ENCODE measurements at places on chromosomes 2 and 18. TPM values are rescaled to one million over a fixed set of nuclear protein-coding genes. Genes with fewer than 3 reads are reported as not detected.

DNA sequence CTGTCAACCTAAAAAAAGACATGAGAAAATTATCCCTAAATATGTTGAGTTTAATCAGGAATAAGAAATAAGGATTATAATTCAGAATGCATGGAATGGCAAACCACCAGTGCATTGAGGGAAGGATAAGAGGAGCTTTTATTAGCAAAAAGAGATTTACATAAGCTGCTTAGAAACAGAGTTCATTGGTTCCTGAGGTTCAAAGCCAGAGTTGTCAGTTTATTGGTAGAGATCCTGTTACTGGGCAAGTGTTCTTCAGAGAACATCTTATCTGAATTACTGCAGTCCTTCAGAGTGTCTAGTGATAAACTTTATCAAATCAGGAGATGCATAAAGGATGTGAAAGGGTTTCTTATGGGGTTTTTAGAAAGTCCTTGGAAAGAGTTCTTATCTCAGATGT is 76.0 kb upstream of the MEX3C start:
- no peak for DNase-seq

GRCh38 chr2:163343316-163343715 is 392.5 kb downstream of the FIGN start:
- DNase-seq, result no peak

DNA sequence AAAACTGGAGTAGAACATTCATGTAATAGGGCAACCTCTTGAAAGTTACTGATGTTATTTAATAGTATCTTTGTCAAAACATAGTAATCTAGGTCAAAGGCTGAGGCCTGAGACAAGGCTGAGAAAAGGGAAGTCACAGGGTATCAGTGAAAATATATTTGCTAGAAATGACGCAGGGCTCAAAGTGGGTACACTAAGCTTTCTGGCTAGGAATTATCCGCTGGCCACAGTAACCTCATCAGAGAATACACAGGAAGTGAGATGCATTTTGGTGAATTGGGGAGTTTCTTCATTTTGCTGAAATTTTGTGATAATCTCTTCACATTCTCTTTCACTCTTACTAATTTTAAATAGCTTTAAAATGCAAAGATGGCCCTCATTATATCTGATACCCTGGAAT is 206.8 kb downstream of the OTX1 start:
- no peak for DNase-seq

GRCh38 chr2:149004836-149005235 is 33.7 kb upstream of the LYPD6B start:
- no peak for DNase-seq

DNA sequence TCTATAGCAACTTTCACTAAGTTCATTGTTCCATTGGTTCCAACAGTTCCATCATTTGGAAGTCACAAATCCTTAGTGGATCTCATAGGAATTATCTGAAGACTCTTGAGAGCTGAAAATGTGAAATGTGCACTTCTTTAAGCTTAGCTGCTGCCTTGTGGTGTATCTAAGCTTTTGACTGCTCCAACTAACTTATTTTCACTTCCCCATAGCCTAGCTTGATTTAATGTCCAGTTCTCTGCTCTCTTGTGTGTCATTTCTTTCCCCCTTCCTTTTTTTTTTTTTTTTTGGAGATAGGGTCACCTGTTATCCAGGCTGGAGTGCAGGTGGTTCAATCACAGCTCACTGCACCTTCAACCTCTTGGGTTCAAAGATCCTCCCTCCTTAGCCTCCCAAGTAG is 34.9 kb upstream of the CD302 start:
- no peak for DNase-seq

DNA sequence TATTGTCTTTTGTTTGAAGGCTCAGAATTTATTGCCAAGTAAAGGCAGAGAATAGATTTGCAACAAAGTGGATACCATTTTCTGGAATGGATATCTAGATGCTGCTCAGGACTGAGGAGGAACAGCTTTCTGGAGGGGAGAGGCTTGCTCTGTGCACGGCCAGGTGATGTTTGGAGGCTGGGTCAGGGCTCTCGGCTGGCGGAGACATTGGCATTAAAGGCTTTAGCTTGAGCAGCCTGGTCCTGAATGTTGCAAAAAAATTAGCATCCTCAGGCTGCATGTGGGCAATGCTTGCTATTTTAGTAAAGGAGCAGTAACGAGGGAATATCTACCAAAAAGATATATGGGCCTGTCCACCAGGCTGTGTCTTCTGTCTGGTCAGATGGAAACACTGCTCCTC is 20.4 kb downstream of the RNF144A start:
- DNase-seq, result no peak

- DNase-seq, result no peak
These were observed 26.9 kb upstream of the YWHAQ start for GRCh38 chr2:9657731-9658130.

GRCh38 chr2:178947006-178947405 is 102.9 kb downstream of the CCDC141 start:
- DNase-seq, result no peak

- no peak for DNase-seq
These were observed 11.8 kb upstream of the DUSP2 start for GRCh38 chr2:96156926-96157648.

DNA sequence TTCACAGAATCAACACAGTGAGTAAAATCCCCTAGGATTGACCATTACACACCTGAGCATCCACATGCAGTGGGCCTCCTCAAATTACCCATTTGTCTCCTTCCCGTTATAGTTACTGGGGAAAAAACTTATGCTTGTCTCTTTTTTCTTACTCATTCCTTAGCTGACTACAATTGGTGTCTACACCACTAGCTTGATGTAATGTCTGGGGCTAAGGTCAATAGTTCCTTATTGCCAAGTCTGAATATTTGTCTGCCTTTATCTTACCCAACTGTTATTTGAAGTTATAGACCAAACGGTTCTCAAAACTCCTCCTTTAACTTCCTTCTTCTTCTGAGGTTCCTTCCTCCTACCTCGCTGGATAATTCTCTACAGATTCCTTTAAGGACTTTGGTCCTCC is 41.9 kb upstream of the TMEM17 start:
- DNase-seq, result no peak

DNA sequence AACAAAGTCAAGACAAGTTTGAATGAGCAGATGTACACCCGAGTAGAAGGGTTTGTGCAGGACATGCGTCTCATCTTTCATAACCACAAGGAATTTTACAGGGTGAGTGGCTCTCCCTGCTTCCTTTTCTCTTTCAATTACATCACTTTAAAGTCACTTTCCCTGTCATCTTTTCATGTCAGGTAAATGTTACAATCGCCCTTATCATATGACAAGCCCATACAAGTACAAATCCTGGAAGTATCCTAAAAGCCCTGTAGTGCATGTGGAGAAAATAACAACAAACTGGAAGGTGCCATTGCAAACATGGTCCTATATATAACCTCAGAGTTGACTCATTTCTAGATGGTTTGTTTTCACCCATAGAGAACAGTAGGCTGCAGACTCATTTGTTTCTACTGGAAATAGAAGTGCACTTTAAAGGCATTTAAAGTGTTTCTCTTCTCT is 126.0 kb downstream of the SP100 start:
- DNase-seq, result no peak

DNA sequence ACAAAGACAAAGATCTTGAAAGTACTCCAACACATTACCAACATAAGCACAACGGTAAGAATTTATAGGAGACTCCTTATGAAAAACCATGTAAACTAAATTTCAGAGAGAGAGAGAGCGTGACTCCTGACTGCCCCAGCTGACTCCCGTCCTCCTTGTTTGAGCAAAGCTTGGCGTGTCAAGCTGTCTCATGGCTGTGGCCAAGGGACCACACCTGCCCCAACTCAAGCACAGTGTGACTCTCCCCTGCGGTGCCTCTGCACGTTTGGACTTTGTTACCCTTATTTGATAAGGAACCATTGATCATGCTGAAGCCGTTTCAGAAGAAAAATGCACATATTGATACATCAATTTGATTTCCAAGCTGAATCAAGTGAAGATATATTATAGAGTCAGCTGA is 124.8 kb downstream of the COL6A3 start:
- DNase-seq, result no peak

DNA sequence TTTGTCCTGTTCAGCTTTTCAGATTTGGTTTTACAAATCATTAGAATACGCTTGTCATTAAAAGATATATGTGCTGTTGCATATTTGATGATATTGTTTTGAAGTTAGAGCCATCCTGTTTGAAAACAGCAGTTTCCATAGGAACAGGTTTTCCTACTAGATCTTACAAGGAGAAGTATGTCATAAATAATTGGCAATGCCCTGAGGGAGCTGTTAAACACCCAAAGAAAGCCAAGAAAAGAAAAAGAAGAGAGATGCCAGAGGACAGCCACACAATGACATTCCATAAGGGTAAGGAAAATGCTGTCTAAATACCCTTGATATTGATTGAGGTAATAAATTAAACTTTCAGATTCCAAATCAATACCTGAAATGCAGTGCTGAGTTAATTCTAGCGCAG is 392.2 kb upstream of the CRIM1 start:
- DNase-seq, result no peak

- DNase-seq, result no peak
These were observed 10.3 kb downstream of the SCN1A start for GRCh38 chr2:166117491-166117890.

GRCh38 chr2:178163395-178163794 is 30.9 kb upstream of the OSBPL6 start:
- peak; percentile 5 for DNase-seq

DNA sequence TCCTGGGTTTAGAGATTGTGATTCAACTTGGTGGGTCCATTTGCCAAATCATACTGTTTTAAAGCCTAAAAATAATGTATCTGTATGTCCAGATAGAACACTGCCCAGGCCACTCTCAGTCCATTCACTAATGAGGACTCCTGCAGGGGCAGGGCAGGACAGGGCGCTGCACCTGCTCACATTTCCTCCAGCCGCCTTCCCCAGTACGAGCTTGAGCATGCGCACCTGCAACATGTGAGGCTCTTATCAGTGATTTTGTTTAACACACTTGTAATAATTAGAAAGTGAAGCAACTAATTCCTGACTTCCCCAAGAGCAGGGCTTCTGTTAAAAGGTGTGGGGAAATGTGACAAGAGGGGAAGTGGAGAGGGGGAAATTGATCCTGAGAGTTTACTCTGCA is 89.7 kb downstream of the AFF3 start:
- no peak for DNase-seq

DNA sequence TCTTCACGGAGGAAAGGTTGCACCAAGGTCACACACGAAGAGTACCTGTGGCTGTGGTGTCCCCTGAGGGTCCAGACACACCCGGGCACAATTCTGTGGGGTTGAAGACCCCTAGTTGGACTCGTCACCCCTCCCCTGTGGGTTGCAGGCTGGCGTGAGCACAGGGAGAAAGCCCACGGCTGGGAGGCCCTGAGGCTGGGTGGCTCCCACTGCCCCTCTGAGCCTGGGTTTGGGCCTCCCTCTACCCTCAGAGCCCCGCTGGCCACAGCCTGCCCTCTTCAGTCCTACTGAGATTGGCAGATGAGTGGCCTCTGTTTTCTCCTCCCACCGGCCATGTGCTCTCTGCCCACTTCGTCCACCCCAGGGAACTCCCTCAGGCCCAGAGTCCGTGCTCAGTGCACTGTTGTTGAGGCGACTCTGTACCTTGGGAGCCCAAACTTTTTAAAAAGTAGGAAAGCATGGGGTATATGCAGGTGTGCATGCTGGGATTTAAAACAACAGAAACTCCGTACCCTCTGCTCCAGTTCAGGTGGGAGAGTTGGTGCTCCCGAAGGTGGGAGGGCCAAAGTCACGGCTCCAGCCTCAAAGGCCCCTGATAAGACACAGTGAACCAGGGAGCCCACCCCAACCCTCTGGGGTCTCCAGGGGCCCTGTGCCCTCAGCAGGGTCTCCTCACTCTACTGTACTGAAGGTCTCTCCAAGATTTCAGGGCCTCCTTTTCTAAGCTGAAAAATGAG is 19.1 kb downstream of the RAMP1 start:
- no peak for DNase-seq

- no peak for DNase-seq
These were observed 77.6 kb upstream of the SNTG2 start for GRCh38 chr2:873027-873426.

DNA sequence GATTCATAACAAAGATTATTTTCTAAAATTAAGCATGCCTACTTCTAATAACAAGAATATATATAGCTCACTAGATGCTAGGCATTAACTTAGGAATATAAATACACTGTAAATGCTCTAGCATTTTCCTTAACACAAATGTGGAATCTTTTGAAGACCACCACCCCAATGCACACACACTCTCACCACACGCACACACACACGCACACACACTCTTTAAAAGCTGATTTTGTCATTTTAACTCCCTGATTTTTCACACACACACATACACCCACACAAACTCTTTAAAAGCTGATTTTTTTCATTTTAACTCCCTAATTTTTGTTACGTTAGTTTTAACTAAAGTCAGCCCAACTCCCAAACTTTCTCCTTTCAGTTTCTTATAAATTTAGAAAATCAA is 3.0 kb downstream of the COL5A2 start:
- no peak for DNase-seq

DNA sequence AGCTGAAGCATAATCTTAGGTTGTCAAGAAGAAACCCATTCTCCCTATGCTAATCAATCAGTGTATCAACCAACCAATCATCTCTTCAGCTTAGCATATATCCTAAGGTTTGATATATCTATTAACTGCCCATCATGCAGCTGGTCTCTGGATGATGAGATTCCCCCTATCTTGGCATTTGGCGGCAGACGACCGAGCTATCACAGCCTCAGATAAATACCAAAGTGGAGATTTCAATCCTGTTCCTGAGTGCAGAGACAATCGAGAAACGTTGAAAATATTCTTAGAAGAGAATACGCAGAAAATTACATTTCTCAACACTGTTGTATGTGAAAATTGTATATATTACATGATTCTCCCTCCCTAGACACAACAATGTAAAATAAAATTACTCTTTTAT is 259.0 kb upstream of the SIX3 start:
- no peak for DNase-seq

AKAIN1 gene
- not detected for total RNA-seq

LRRTM4 gene
- not detected for total RNA-seq

POMC gene
- total RNA-seq, result not detected

MAL gene
- not detected for total RNA-seq

VAPA gene
- total RNA-seq, result 238 TPM

AQP4 gene
- not detected for total RNA-seq

PCARE gene
- not detected for total RNA-seq

ANKRD62 gene
- not detected for total RNA-seq

PLGLB2 gene
- 7.0 TPM for total RNA-seq

MFSD2B gene
- total RNA-seq, result not detected

MYO3B gene
- total RNA-seq, result not detected

ARL4C gene
- 0.91 TPM for total RNA-seq

EPHA4 gene
- total RNA-seq, result 5.4 TPM

All from MG63 (cell line).